ENCODE measurements at places on chromosomes 12 and 14.

DNA sequence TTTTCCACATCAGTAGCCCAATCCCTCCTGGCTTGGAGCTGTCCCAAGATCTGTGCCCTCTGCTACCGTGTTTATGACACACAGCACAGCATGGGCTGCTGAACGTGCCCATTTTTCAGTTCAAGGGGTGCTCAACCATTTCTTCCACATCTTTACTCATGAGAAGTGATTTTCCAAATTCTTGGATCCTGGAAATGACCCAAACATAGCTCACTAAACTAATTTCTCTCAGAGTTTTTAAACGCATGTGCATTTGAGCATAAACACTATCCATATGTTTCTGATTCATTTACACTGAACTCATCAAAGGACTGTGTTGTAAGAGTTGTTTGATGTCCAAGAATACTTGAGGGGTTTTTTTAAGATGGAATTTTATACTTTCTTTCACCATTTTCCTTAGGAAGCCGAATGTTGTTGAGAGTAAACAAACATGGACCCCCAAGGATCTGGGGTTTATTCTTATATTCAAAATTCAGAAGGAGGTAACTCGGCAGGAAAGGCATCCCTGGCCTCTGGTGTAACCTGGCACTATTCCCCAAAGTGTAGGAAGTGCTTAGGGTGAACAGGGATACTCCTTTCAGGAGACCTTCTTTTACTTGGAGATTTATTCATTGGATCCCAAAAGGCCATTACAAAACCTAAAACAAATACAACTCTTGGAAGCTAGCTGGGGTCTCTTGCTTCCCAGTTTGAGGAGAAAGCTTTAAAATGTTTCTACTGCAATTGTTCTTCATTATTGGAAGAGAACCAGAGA, 215.0 kb downstream of the BMP4 start:
- DNase-seq: no peak

GRCh38 chr12:50637870-50638481, 125.9 kb upstream of the ATF1 start:
- DNase-seq: peak; percentile 52

GRCh38 chr12:22480016-22480415, 64.3 kb downstream of the C2CD5 start:
- DNase-seq: no peak

- no peak for DNase-seq
Observed at GRCh38 chr12:78793491-78793890, 71.1 kb upstream of the SYT1 start.

DNA sequence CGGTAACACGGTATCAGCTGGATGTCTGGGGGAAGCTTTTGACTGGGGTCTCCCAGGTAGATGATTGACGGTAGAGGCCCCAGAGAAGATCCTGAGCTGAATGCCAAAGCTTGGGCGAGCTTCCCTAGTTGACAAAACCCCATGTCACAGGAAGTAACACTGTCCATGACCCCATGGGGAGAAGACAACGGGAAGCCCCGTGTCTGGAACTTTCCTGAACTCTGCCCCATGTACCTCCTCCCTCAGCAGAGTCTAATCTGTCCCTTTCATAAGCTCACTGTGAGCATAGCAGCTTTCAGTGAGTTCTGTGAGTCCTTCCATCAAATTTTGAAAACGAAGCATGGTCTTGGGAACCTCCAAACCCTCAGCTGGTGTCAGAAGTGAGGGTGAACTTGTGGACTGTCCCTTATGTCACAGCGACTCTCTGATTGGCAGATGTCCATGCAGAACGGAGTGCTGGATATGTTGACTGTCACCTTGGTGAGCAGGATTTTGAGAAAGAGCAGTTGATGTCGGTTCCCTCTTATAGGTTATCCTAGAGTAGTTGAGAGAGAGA, 29.7 kb upstream of the BEGAIN start:
- no peak for DNase-seq

GRCh38 chr14:61644175-61644574, 51.1 kb upstream of the HIF1A start:
- DNase-seq: no peak

DNA sequence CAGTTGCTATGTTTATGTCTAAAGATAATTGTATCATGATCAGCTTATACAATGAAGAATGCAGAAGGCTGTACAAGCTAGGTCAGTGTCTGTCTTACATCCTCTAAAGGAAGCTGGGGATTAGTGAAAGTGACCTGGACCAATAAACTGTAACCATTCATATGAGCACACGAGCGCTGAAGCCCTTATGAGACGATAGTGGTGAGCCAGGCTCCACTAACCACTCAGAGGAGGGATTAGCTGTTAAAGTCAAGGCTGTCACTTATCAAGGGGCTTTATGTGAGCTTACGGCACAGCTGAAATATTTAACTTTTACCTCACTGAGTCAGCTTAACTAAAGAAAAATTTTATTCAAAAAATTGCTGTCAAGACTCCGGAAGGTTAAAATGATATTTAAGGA, 30.3 kb downstream of the NDUFA12 start:
- DNase-seq: peak; percentile 35

DNA sequence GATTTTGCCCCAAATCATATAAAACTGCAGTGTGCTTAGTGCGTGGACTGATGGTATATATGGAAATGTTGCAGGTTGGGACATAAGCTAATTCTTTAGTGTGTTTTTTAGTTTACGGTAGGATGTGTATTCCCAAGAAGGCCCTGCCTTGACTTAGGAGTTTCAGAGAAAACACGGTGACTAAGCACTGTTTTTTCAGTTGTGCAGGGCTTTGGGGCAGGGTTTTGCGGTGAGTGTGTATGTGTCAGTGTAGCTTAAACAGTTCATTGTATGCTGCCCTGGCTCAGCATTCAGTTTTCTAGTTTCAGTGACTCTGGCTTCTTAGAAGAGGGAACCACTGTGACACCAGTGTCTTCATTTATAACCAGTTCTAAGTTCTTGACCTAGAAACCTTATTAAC, 101.2 kb downstream of the AKAP6 start:
- DNase-seq: peak; percentile 84

DNA sequence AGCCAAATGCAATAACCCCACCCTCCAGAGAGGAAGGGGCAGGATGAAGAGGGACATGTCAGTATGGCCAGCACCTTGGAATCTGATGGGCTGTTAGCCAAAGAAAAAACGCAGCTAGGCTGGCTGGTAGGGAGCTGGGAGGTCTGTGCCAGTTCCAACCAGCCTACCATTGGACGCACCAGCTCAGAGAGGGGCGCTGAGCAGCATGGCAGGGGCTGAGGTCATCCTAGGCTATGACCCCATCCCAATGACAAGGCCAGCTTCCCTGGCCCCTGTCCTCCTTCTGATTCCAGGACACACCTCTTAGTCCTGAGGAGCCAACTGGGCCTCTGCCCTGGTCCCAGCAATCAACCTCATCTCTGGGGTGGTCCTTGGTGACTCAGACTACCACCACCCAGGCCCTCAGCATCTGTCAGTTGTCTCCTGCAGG, 12.2 kb downstream of the ACTN1 start:
- DNase-seq: peak; percentile 31

- DNase-seq: no peak
Observed at GRCh38 chr12:53010955-53011354, 4.7 kb downstream of the EIF4B start.

- DNase-seq: no peak
Observed at GRCh38 chr12:111154147-111154834, 214.6 kb downstream of the PHETA1 start.

GRCh38 chr12:49622501-49623141, 740 bp upstream of the PRPF40B start:
- peak; percentile 27 for DNase-seq

GRCh38 chr14:54226103-54226502, 170.7 kb upstream of the CDKN3 start:
- DNase-seq: no peak

DNA sequence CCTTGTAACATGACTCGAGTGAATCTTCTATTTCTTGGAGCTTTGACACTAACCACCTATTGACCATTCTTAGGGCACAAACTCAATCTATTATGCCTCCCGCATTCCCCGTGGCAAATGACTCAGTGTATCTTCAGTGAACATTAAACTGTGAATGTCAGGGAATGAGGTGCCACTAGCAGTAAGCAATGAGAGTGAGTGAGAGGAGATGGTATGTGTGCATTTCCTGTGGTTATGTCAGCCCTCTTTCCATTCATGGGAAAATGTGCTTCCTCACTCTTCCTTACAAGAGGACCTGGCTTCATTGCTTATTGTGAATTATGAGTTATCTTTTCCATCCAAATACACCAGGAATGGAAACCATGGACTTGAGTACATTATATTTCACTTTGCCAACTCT, 229.2 kb downstream of the EMP1 start:
- peak; percentile 97 for DNase-seq

DNA sequence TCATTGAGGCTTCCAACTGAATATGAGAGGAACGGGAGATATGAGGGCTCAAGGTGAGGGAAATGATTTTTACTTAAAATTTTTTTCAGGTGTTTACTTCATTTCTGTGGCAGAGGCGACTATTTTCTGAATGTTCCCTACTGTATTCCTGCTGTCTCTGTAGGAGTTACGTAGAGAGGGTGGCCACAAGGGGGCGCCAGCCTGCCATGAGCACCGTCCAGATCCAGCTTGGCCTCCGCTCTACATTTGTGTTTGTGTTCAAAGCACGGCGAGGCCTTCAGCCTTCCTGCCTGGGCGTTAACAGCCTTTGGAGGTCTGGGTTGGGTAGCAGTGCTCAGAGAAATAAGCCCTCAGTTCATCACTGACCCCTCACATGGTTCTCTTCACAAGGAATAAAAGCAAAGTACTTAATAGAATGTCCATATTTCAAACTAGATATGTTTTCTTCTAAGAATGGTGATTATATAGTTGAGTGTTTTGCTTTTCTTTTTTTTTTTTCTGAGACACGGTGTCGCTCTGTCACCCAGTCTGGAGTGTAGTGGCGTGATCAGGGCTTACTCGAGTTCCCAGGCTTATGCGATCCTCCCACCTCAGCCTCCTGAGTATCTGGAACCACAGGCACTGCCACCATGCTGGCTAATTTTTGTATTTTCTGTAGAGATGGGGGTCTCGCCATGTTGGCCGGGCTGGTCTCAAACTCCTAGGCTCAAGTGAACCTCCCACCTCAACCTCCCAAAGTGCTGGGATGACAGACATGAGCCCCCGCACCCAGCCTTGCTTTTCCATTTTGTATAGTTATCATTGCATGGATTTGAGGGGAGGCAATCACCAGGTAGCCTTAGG, 22.3 kb downstream of the CKB start:
- DNase-seq: peak; percentile 75

DNA sequence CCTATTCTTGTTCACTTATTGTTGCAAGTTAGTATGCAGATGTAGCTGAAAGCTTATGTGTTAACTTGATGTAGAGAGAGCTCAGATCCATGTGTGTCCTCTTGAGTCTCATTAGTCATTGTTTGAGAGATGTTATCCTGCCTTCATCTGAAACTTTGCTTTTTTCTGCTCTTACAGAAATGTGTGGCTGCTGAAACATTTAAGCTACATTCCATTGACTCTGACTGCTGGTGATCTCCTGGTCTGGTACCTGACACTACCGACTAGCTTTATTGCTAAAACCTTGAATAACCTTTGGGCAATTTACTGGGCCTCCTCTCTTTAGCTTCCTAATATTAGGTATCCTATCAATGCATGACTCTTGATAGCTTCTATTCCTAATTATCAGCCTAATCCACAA, 705.6 kb upstream of the FOXG1 start:
- no peak for DNase-seq
